ENCODE measurements at places on chromosomes 2 and 18.
A peak's percentile ranks its signal among the peaks of the same experiment; 100 is the strongest.

DNA sequence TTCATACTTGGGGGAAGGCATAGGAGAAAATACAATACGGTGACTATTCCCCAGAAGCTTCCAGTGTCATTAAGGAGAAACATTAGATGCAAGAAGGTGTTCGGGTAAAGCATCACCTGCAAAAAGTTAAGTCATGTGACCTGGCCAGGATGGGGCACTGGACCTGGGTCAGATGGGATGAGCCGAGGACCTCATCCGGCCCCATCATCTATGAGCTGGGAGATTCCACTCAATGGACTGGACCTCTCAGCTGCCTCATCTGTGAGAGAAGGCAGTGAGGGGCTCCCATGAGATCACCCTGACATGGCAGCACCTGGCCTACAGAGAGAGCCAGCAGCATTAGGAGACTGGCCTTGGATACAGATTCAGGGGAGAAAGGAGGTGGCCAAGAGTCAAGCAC is 111.4 kb upstream of the TEX51 start:
- DNase-seq: no peak

DNA sequence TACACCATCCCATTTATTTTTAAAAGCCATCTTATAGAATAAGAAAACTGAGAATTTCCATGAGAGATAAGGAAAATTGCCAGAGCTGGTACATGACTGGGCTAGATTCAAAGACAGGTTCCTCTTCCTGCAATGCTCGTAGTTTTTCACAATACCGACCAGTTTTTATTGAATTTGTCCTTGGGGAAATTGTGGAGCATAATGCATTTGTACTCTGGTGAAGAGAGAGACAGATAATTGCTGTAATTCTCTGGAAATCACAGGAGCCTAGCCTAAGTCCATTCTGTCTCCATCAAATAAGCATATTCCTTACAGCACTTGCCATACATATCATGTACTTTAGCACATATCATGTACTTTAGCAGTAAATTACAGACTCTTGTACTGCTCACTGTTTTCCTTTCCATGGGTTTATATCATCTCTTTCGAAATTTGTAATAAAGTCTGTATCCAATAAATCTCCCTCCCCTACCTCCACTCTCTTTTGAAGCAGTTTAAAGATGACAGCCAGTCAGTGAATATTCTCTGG is 355.2 kb downstream of the CNTNAP5 start:
- DNase-seq: no peak

DNA sequence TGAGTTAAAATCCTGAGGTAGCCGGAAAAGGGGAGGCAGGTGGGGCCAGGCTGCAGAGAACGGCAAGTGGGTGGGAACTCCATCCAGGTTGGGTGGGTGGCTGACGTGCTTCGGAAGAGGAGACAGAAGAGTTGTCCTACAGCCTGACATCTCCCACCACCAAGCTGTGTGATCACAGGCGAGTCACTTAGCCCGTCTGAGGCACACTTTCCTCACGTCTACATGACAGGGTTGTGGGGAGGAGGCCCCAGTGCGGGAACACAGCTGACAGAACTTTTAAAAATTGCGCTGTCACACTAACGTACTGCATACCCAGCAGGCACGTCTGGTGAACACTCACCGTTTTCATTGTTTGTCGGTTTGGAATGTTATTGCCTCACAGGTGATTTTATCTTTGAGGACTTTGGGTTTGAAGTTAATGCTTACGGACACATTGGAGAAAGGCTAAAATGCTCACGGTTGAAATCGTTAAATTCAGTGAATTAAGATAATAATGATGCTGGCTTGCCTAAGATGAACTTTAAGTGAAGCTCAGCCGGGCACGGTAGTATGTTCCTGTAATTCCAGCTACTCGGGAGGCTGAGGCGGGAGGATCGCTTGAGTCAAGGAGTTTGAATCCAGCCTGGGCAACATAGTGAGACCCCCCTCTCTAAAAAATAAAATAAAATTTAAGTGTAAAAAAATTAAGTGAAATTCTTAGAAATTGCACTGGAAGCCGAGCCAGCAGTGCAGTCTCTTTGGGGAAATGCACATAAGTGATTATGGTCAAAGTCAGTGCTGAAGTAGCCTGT is 8.9 kb downstream of the EMILIN2 start:
- DNase-seq: no peak

DNA sequence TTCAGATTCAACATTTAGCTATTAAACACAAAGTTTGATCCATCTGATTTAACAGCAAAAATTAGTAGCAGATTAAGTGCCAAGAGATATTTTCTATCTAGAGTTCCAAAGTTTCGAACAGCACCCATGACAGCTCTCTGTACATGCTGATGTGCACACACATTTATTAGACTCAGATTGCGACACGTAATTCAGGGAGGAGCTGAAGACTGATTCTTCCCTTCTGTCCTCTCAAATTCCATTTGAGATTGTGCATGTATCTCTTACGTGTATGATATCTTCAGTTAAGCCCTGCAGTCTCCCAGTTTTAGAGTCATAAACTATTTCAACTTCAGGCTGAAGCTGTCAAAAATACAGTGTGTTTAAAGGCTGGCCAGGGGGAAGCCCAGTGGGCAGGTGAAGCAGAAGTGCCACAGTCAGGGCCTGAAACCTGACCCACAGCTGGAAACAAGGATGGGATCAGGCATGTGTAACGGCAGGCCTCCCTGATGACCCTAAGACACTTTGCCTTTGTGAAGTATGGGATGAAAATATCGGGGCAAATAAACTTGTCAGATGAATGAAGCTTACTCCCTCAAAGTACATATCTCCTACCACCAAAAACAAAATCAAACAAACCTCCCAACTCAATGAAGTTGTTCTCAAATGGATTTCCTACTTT is 30.6 kb downstream of the CYB5A start:
- DNase-seq: no peak

DNA sequence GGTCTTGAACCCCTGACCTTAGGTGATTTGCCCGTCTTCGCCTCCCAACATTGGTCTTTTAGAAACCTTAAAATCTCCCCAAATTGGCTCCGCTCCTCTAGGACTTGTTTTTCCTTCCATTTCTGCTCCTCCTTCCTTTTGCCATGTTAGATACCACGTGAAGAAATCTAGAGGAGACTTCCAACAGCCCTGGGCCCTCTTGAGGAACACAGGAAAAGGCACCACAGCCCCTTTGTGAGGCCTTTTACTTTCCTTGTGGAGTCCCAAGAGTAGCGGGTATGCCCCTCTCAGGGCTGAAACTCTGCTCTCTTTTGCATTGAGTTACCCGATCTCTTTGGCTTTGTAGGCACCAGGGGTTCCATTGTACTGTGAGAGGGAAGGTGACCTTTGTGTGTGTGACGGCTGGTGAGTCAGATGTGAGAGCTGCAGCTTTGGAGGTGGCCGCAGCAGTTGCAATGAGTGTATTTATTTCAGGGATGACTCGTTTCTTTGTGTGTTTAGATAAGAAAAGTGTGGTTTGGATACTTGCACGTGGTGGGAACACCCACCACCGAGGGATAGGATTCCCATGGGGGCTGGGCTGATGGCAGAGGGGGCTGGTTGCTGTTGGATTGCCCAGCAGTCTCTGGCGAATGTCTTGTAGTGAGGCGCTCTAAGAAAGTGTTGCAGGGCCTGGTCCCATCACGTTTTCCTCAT is 218.4 kb upstream of the HS6ST1 start:
- DNase-seq: peak; percentile 24

DNA sequence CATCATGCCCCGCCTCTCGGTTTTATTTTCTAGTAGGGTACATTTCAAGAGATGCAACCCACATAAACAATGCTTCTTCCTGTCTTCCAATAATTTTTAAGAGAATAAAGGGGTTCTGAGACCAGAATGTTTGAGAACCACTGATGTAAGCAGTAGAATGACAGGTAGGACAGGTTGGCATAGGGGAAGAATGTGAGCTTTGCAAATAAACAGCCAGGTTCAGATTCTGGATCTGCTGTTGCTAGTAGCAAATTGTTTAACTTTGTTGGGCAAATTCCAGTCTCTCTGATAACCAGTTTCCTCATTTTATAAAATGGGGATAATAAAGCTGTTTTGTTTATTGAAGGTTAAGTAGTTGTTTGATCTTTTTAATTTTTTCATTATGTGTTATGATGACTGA is 32.8 kb downstream of the SOCS6 start:
- DNase-seq: no peak

DNA sequence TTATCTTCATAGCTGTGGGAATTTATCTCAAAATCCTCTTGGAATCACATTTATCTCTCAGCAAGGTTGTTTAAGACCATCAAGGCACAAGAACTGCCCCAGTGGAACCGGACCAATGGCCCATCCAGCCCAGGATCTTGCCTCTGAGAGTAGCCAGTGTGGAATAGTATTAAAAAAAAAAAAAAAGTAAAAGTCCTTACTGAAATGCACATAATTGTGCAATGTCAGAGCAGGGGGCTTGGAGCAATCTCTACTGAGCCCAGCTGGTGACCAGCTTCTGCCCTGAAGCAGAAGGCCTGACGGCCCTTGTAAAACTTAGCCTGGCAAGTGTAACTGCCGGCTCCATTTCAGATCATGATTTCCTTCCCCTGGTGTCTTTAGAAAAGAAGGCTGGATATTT is 355.6 kb upstream of the PIK3C3 start:
- no peak for DNase-seq

- DNase-seq: no peak
Observed at GRCh38 chr18:45384962-45385315, 230.3 kb upstream of the SLC14A2 start.

DNA sequence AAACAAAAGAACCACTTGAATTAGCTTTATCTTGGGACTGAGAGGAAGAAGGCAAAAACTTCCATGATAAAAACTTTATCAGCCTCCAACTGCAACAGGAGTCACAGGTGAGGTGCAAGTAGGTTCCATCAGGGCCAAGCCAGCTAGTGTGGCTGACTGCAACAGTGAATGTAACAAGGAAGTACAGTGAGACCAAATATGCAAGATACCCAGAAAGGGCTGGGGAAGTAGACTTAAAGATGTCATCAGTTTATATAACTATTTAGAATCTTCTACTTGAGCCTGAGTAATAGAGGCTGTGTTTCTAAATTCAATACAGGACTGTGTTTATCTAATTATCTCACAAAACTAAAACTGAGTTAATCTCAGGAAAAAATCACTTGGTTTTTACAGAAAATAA is 14.8 kb downstream of the PLEKHM3 start:
- DNase-seq: no peak

- DNase-seq: peak; percentile 71
Observed at GRCh38 chr2:96801005-96801785, 14.9 kb upstream of the CNNM3 start.

GRCh38 chr2:46003903-46004473 is 293.2 kb upstream of the EPAS1 start:
- no peak for DNase-seq

DNA sequence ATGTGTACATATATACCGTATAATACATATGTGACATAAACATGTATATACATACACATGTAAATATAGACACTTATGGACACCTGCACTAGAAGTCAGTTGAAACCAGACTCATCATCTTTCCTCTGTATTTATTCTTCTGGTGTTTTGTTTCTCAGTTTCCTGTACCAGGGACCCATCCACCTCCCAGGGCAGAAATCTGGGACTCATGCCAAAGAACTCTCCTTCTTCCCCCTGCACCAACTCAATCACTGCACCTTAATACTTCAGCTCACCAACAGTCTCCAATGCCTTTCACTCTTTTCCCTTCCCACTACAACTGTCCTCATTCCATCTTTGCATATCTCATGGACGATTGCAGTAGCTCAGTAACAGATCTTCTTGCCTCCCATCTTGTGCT is 428.0 kb downstream of the FBXO15 start:
- no peak for DNase-seq

GRCh38 chr18:10953672-10954071 is 195.7 kb downstream of the PIEZO2 start:
- no peak for DNase-seq

- DNase-seq: no peak
Observed at GRCh38 chr2:161306919-161307318, 1.3 kb upstream of the PSMD14 start.

- DNase-seq: no peak
Observed at GRCh38 chr18:27527856-27528255, 342.7 kb upstream of the CHST9 start.

DNA sequence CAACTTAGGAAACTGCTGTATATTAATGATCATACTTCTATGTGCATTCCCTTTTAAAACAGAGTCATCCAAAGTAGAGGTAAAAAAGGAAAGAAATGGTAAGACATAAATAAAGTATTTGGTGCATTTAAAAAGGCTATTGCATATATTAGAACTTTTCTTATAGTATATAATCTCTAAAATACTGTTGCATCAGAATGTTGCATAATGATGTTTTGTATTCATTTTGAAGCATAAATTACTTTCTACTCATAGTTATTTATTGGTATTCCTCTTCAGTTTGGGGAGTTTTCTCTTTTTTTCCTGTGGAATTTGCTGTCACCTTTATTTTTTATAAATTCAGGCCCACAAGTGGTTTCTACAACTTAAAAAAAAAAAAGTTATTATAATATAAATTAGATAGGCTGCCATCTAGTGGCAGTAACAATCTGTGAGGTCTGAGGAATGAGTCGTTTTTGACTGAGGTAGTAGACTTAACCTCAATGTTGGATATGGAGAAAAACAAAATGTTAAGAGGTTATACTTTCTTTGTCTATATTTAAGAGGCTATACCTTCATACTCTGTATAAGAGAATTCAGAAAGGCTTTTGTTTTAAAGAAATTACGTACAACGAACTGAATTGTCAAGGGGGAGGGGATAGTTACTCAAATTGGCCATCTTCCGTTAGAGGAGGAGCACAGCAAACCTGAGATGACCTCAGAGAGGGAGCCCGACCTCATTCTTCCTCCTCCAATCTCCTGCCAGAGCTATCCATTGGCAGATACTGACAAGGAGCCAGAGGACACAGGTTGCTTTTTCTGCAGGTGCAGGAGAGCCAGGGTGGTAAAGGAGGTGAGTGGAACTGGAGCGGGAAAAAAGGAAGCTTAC is 23.8 kb downstream of the ANKAR start:
- peak; percentile 34 for DNase-seq

DNA sequence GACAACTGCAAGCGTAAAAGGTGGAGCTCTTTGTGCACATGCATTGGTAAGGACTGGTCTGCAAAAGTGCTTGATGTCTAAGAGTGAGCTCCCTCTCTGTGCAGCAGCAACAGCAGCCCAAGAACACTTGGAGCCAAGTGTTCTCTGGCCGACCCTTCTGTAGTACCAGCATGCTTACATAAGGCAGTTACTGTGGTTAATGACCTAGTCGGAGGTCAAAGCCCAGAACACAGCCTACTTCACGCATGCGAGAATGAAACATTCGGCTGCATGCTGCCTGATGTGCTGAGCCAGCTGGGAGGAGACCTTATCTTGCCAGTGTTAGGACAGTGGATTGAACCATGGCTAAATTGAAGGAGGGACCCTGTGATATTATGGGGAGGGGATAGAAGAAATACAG is 21.3 kb downstream of the NCAPH start:
- DNase-seq: no peak

GRCh38 chr2:110126086-110126773 is 10.6 kb upstream of the MALL start:
- no peak for DNase-seq

DNA sequence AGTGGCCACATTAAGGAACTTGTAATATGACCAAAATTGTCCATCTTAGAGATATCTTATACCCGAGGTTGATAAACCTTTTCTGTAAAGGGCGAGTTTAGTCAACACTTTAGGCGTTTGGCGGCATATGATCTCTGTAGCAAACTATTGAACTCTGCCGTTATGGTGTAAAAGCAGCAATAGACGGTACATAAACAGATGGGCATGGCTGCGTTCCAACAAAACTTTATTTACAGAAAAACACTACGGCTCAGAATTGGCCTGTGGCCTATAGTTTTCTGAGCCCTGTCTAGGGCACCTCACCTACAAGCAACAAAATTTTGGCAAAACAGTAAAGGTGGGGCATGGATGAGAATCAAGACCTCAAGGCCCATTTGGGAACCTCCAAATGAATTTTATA is 121.9 kb upstream of the HAAO start:
- no peak for DNase-seq
